ENCODE measurements at places on chromosomes 1 and 21.
A peak's percentile ranks its signal among the peaks of the same experiment; 100 is the strongest.

DNA sequence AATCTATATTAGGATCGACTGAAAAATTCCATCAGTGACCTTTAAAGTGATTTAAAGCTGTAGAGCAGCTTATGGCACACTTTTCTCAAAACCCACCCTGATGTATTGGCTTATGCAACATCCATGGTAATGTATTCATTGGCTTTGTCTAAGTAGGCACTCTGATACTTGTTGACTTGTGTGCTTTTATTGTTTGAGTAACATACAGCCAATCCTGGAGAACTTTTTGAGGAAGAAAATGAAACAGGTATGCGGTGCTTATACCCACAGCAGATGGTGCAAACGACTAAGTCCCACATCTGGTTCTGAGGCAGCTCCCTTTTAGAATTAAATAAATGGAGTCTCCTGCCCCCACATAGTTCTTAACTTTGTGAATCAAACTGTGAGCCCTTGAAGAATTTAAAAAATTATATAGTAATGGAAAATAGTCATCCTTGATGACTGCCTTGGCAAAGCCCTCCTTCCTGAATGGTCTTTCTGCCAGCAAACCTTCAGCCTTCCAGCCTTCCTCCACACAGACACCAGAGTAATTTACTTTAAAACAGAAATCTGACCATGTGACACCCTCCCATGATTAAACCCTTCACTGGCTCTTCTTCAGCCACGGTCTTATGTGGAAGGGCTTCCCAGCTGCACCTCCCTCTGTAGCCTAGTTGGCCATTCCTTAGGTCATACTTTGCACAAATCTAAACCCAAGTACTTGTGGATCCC, 116.0 kb downstream of the BCAR3 start:
- DNase-seq, result peak; percentile 61

GRCh38 chr1:6391951-6392808, 1.4 kb downstream of the ACOT7 start:
- DNase-seq, result no peak

DNA sequence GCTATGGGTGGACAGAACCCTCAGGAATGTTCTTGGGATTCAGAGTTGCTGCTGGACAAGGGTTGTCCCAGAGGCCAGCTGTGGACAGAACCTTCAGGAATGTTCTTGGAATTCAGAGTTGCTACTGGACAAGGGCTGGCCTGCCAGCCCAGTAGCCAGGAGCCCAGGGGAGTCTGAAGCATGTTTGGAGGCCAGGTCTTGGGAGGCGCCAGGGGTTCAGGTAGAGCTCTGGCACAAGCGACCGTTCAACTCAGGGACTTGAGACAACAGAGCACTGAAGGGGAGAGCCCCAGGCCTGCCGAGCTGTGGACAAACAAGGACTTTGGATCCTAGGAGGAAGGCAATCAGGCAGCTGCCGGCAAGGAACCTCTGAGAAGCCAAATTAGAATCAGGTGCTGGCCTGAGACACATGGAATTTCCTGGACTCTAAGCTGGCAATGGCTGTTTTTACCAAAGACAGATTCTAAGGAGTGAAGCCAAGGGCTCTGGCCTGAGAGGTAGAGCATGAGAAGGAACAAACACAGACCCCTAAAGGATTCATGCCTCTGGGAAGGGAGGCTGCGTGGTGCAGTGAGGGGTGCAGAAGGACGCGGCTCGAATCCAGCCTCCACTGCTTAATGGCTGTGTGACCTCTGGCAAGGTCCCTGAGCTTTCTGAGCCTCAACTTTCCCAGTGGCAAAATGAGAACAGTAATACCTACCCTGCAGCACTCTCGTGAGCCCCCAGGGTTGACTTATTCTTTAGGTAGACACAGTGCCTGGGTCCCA, 13.4 kb downstream of the PLA2G5 start:
- no peak for DNase-seq

- DNase-seq, result no peak
These were observed 9.9 kb downstream of the TSSK3 start for GRCh38 chr1:32372149-32372756.

- DNase-seq, result peak; percentile 23
These were observed 708 bp downstream of the PRDM2 start for GRCh38 chr1:13700521-13701270.

- no peak for DNase-seq
These were observed 37.3 kb downstream of the NTPCR start for GRCh38 chr1:232987774-232988140.

GRCh38 chr1:145701306-145701862, 5.8 kb downstream of the PDZK1 start:
- DNase-seq, result no peak

DNA sequence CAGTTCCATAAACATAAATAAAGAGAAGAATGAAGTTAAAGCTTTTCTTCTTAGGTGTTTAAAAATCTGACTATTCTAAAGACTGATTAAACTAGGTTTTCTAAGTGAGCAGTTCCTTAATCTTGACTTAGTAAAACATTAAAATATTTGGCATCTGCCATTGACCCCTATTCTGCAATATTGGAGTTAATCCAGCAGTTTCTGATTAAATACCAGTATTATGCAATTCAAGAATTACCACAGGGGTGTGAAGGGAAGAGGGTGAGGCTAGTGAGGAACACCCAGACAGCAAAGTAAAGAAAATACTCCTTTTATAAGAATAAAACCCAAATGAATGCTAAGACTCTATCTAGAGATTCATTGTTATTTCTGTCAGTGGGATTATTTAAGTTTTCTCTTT, 40.9 kb downstream of the CLIC4 start:
- DNase-seq, result peak; percentile 58

- DNase-seq, result peak; percentile 72
These were observed 7.1 kb upstream of the GPR61 start for GRCh38 chr1:109532365-109533136.

DNA sequence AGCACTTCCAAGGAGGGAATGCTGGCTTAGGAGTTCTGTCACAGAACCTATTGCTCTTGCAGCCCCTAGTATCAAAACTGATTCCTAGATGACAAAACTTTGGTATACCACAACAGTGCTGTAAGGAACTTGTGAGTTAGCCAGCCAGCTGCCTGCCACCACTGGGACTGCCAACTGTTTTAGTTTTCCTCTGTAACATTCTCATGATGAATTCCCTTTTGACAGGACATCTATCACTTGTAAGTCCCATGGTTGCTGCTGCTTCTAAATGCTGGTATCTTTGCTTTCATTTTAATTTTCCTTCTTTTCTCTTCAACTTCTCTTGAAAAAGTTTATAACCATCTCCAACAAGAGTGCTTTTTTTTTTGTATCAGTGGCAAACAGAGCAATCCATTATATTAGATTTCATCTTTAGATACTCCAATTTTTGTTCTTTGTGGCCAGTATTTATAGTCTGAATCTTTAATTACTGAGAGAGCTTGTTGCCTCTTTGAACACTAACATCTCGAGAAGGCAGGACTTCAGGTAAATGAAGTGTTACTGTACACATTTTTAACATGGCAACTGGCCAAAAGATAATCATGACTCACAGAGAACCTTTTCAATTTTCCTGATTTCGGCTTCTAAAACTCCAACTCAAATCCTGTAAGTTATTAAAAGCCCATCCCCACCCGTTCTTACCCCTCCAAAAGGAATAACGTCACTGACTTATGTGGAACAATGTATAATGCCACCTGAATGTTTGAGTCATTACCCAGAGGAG, 19.8 kb downstream of the DBT start:
- no peak for DNase-seq

DNA sequence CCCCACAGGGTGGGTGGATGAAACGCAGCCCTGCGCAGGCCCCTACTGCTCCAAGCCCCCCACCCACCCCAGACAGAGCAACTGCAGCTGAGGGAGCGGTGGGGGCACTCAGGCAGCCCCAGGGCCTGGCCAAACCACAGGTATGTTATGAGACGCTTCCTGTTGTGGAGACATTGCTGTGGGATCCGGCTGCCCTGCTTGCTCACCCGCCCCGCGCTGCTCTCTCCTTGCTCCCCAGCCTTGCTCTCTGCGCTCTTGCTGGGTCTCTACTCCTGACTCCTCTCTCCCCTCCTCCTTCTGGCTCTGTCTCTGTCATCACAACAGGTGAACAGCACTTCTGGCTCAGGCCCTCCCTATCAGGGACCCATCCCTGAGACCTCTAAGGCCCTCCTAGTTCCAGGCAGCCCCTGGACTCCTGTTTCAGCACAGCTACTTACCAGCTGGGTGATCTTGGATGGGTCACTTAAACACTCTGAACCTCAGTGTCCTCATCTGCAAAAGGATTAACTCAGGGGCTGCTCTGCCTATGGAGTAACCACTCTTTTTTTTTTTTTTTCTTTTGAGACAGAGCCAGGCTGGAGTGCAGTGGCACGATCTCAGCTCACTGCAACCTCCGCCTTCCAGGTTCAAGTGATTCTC, 15.9 kb downstream of the COL8A2 start:
- peak; percentile 81 for DNase-seq

GRCh38 chr1:234835239-234835638, 225.3 kb upstream of the IRF2BP2 start:
- no peak for DNase-seq

DNA sequence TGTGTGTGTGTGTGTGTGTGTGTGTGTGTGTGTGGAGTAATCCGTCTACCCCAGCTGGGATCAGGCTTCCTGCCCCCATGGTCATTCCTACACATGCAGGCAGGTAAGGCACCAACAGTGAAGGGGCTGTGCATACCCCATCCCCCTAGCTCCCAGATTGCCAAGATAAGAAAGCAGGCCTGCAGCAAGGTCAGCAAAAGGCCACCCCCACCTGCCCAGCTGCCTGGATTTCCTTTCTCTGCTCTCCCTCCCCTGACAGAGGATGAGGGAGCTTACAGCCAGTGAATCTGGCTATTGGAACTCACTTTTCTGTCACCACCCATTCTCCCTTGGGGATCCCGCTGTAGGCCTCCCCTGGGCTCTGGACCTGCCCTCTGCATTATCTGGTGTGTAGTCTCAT, 7.9 kb downstream of the ALX3 start:
- DNase-seq, result no peak

- no peak for DNase-seq
These were observed 2.4 kb upstream of the ELF3 start for GRCh38 chr1:202007805-202008489.

GRCh38 chr21:37580666-37581065, 214.1 kb downstream of the DYRK1A start:
- no peak for DNase-seq

- no peak for DNase-seq
These were observed 22.0 kb downstream of the SLC37A1 start for GRCh38 chr21:42535602-42536171.

DNA sequence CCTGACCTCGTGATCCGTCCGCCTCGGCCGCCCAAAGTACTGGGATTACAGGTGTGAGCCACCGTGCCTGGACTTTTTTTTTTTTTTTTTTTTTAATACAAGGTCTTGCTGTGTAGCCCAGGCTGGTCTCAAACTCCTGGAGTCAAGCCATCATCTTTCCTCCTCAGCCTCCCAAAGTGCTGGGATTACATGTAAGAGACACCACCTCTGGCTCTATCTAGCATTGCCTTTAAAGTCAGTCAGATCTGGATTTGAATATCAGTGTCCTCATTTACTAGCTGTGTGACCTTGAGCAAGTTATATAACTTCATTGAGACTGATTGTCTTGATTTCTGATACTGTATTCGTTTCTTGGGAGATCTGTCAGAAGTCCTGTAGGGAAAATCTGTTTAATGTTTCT, 6.6 kb downstream of the MAP3K21 start:
- no peak for DNase-seq

GRCh38 chr1:93395195-93395594, 49.5 kb downstream of the DR1 start:
- peak; percentile 33 for DNase-seq

- DNase-seq, result peak; percentile 73
These were observed 37.7 kb downstream of the RRP1 start for GRCh38 chr21:43827015-43827611.

GRCh38 chr1:159211331-159212136, 6.9 kb downstream of the ACKR1 start:
- DNase-seq, result peak; percentile 14

DNA sequence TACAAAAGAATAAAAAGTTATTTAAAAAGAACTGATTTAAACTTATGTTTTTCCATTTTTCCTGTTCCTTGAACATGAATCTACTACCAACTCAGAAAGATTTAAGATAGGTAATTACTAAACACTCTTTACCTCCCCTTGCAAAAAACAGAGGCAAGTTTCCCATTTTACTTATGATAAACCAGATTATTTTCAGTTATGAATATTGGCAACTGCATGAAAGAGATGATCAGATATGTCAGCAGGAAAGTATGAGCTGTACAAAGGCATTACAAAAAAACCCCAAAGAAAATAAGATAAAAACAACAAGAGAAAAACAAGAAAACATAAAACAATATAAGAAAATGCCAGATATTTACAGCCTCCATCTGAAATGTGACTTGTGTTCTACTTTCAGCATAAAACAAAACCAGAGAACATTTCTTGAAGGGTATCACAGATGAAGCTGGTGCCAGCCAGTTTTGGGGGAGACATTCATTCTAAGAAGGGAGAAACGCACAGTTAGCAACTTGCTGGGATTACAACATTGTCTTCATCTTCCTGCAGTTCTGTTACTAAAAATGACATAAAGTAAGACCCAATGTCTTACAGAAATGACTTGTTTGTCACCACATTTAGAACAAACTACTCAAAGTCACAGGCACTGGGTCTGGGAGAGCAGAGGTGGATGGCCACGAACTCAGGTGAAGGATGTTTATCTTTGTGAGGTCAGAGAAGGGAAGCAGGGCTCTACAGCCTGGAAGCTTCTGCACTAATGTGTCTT, 19.1 kb downstream of the ZC3H12A start:
- no peak for DNase-seq

DNA sequence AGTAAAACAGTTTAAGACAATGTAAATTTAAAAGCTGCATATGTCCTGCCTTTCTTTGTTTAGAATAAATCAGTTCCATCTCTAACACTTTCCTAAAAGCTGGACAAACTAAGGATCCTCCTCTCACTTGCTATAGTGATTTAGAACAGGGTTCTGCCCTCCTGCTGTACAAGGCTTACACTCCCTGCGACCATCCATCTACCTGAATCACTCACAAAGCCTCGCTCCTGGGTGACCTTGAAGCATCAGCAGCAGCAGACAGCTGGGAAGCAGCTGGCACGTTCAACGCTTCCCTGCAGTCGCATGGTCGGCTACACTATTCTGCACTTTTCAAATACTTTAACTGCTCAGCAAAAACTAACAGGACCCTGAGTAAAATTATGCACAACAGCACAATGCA, 128.0 kb downstream of the NTPCR start:
- no peak for DNase-seq

GRCh38 chr1:106502659-106503058, 553.8 kb upstream of the PRMT6 start:
- DNase-seq, result no peak

DNA sequence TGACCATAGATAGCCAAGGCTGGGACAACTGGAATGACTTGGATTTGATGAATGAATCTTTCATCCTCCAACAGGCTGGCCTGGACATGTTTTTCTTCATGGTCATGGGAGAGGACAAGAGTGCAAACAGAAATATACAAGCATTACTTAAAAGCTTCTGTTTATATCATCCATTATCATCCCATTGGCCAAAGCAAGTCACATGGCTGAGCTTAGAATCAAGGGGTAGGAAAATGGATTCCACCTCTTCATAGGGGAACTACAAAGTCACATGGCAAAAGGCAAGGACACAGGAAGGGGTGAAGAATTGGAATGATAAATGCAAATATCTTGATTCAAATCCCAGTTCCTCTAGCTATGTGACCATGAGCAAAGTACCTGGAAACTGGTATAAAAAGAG, 90.2 kb upstream of the BARHL2 start:
- DNase-seq, result no peak

Data from fibroblast of skin of right quadriceps (primary cell).